ENCODE measurements at places on chromosomes 3 and 15.

DNA sequence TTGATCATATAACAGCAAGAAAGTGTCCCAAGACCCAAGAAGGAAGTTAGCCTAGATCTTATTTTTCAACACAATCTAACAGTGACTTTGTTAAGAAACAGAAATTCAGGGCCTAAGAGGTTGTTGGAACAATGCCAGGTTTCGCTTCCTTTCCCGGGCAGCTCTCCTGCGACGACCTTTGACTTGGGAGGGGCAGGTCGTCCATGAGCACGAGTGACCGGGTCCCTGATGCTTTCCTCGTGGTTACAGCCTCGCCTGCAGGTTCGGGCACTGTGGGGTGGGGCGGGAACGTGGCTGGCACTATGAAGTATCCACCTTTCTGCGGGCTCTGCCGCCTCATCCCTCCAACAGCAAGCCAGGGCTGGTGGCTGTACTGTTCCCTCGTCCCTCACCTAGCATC lies 90.1 kb upstream of the RGMA start:
- DNase-seq = no peak

DNA sequence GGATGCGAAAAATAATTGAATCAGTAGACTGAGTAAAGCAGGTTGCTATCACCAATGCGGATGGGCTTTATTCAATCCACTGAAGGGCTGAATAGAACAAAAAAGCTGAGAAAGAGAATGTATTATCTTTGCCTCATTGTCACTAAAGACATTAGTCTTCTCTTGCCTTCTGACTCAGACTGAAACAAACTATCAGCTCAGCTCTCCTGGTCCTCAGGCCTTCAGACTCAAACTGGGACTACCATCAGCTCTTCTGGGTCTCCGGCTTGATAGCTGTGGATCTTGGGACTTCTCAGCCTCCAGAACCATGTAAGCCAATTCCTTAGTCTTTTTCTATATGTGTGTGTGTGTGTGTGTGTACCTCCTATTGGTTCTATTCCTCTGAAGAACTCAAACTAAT lies 12.6 kb downstream of the IFT57 start:
- DNase-seq = no peak

DNA sequence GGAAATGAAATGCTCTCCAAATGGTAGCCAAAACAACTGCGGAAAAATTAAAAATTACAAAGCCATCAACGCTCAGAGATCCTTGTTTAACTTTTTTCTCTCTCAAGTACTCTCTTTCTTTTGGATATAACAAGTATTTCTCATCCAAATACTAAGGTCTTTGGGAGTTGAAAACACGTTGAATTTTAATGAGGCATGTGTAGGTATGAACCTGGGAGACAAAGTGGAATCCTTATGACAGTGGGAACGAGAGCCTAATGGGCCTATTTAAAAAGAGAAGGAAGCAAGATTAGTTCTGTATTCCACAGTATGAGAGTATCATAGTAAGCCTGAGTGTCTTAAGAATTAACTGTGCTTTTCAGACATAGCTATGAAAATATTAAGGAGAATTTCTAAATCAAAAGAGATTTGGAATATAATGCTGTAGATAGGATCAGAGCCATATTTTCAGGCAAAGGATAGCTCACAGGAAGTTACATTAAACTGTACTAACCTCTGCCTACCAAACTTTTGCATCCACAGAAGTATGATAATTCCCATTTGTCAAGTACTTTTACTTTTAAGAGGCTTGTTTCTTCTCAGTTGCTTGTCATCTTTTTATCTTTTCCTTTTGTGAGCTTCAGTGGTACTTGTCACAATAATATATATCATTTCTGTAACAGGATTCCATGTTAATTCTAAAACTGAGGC lies 759 bp downstream of the CD96 start:
- no peak for DNase-seq

DNA sequence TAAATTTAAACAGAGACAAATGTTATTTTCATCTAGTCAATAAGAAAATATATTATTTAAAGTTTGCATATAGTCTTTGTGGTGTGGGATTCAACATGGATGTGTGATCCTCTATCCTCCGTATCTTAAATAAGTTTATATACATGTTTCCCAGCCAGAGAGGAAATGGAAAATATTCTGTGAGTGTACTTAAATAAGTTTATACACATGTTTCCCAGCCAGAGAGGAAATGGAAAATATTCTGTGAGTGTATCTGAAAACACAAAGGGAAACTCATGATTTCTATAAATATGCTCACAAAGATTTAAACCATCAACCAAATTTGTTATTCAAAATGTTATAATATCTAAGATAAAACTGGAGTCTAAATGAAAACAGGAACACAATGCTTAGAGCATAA lies 110.0 kb upstream of the MELTF start:
- no peak for DNase-seq

DNA sequence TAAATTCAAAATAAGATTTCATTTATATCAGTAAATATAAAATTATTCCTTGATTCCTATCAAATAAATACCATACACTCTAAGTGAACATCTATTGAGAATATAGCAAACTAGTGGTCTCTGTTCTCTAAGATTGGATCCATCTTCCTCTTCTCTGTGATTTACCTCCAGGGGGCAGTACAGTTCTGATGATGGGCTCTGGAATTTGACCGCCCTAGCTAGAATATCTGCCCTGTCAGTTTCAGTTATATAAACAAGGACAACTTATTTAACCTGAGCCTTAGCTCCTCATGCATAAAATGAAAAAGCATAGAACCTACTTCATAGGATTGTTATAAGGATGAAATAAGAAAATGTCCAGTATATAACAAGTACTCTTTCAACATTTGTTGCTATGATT lies 171.1 kb upstream of the CCDC54 start:
- DNase-seq = peak; percentile 67

- peak; percentile 41 for DNase-seq
Observed at GRCh38 chr3:70716832-70717231, 404.4 kb upstream of the MDFIC2 start.

- no peak for DNase-seq
Observed at GRCh38 chr3:45848392-45848791, 6.5 kb upstream of the LZTFL1 start.

DNA sequence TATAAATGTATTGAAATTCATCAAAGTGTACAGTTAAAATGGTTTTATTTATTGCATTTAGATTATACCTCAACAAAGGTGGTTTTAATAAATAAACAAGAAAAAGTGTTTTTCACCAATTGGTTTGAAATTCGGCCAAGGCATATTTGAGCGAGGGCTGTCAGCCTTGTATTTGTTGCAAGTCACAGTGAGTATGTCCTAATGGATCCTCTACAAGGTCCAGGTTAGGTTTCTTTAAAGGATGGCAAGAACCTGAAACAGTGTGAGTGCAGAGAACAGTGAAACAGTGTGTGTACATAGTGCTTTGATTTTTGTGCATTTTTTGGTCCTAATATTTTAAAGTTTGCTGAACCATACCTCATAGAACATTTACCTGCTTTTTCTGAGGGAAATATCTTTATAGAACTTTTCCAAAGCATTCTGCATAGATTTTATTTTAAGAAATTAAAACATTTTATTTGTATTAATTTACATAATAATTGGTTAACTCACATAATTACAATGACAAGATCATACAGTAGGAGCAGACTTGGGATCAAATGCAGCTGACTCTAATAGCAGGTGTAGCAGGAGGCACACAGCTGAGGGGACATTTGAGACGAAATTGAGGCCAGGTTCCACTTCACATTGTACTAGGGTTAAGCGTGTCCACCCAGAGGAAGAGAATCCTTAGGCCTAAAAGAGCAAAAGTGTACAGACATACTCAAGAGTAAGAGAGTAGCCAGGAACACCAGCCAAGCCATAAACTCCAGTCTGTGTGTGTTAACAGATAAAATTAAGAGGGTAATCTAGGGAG lies 428.8 kb upstream of the TPRG1 start:
- DNase-seq = no peak

GRCh38 chr3:52537726-52538421 lies 1.5 kb downstream of the UQCC5 start:
- no peak for DNase-seq

- DNase-seq = peak; percentile 95
Observed at GRCh38 chr3:185362850-185363661, at the start of gene MAP3K13. MAP3K13 (plus strand) TSS chr3:185363136; CDS start chr3:185428582, 65,446 bp downstream.

DNA sequence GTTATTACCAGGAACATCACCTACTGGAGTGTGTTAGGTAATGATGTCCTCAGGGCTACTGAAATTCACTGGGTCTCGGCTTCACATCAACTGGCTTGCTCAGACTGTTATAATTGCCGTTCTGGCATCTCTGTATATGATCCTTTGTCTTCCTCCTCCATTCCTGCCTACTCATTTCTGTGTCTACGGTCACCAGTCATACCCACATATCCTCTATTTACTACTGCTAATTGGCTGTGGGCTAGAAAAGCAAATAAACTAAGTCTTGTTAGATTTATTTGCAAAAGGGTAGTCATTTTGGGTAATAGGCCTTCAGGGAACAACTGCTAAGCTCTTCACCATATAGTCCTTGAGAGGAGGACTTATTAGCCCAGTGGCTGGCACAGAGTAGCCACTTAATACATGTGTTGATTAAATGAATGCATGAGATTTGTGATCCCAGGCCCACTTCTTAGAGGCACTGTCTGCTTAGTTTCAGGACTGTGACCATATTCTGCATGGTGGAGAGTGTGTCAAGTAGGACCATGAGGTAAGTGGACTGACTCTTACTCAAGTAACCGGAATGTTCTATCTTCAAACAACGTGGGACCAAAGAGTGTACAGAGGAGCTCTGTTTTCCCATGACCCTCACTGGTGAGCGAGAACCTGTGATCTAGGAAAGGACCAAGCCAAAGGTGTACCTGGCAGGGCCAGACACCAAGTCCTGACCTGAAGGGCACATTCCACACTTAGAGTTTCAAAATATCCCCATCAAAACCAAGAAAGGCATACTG lies 13.2 kb downstream of the ZDHHC3 start:
- peak; percentile 24 for DNase-seq

DNA sequence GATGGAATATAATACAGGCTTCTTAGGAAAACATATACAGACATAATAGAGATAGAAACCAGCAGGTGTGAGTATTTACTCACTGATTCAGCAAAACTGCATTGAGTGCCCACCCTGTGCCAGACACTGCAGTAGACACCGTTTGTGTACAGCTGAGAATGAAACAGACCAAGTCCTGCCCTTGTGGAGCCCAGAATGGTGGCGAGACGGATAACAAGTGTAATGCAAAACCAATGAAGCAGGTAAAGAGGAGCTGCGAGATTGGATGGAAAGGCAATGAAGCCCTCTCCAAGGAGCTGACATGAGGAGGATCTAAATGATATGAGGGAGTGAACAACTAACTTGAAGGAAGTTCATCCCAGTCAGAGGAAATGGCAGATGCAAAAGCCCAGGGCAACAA lies 256.4 kb downstream of the MEX3B start:
- no peak for DNase-seq

- DNase-seq = peak; percentile 29
Observed at GRCh38 chr15:31024979-31025378, 33.6 kb upstream of the MTMR10 start.

GRCh38 chr15:35630532-35630931 lies 84.6 kb upstream of the DPH6 start:
- DNase-seq = no peak

DNA sequence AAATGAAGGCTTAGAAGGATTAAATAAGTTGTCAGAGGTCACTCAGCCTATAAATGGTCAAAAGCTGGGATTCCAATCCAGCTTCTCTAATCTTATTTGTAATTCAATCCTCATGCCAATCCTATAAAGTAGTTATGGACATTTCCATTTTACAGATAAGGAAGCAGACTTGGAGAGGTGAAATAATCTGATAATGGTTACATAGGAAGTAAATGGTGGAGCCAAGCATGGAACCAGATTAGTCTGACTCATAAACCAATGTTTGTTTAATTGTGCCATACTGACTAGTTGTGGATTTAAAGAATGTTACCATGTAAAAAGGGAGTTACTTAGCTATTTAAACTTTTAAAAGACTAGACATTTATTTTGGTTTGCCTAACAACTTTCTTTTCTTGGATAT lies 59.7 kb downstream of the KCNAB1 start:
- DNase-seq = peak; percentile 64

- no peak for DNase-seq
Observed at GRCh38 chr3:130779486-130779885, 32.9 kb upstream of the PIK3R4 start.

GRCh38 chr3:144361002-144361401 lies 389.4 kb downstream of the DIPK2A start:
- DNase-seq = no peak

DNA sequence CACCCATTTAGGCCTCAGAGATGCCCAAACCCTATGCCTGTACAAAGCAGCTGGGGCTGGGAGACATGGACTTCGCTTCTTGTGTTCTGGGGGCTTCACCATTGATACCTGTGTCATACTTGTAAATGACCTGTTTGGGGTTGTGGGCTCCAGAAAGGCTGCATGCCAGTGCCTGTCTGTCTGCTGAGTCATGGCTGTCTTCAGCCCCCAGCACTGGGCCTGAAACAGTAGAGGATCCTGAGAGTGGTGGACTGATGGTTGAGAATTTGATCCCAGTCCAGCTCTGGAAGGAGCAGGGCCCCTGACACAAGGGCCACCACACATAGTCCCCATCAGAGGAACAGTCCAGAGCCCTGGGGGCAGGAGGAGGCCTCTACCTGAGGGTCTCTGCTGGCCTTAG lies 24.6 kb upstream of the APEH start:
- peak; percentile 43 for DNase-seq

DNA sequence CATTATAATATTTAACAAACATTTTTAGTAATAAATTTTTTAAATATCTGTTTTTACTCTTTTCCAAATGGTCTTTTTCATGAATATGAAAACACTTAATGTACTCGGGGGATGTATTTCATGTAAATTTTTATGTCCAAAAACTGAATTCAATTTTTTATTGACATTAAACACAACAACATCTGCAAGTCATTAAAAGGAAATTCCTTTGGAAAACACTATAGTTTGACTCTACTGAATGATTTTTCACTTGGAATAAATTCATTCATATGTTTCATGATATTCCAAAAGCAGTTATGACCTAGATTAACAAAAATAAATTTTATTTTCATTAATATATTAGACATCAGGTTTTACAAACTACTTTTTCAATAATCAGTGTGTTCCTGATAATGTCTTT lies 239.8 kb upstream of the AGTR1 start:
- DNase-seq = no peak

GRCh38 chr3:58242340-58242739 lies 4.7 kb downstream of the ABHD6 start:
- DNase-seq = no peak

Measured in astrocyte of the hippocampus (primary cell).